Hematopoietic multipotent progenitor cell treated with erythropoietin and hydrocortisone succinate and interleukin-3 and kit ligand, for 6 days (in vitro differentiated cells): ENCODE measurements at places on chromosomes 2 and 18.
A peak's percentile ranks its signal among the peaks of the same experiment; 100 is the strongest.

DNA sequence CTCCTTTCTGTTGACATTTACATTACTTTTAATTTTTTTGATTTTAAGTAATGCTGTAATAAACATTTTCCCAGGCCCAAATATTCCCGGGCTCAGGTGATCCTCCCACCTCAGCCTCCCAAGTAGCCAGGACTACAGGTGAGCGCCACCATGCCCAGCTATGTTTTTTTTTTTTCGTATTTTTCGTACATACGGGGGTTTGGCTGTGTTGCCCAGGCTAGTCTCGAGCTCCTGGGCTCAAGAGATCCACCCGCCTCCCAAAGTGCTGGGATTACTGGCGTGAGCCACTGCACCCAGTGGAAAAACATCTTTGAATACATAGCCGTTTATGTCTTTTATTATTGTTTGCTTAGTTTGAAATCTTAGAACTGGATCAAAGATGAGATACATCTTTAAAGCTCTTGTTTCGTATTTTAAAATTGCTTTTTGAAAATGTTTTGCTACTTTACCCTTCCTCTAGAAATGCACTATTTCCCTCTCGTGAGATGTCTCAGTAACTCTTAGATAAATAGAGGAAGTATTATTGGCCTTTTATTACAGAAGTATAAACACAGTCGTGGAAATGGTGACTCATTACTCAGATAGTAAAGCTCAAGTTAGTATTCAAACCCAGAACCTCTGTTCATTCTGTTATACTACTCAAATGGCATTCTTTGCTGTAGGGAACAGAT lies 2.4 kb downstream of the SMCHD1 start:
- peak; percentile 89 for DNase-seq

DNA sequence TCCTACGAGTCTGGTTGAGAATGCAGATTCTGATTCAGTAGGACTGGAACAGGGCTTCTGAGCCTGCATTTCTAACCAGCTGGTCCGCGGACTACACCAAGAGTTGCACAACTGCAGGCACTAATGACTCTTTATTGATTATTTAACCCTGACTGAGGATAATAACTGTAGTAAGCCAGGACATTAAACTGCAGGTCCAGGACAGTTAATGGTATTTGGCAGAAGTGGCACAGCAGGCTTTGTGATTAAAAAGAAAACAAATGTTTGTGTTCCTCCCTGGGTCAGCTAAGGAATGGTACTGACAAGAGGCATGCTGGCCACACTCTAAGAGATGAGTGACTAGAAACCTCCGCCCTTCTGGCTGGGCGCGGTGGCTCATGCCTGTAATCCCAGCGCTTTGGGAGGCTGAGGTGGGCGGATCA lies 59.4 kb downstream of the ALPK2 start:
- no peak for DNase-seq

DNA sequence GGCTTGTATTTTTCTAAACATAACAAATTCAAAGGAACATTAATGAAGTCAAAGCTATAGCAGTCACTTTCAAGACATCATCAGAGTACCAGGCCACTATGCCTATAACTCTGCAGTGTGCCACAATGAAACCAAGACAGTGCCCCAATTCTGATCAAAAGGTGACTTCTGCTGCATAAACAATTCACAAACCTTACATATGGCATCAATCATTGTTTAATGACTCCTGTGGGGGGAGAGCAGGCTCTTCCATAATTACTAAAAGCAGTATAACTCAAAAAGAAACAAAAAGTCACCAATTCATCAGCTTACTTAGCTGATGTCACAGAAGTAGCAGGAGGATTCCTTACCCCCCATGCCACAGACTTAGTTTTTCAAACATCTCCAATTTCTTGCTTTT lies 15.5 kb downstream of the LPIN2 start:
- no peak for DNase-seq

- peak; percentile 81 for DNase-seq
Measured at GRCh38 chr2:238158509-238159070, at the start of gene ERFE. Gene ERFE (plus strand): TSS chr2:238158970. CDS start chr2:238159008, 38 bp downstream.

GRCh38 chr2:123095219-123095835 lies 929.8 kb upstream of the CNTNAP5 start:
- peak; percentile 41 for DNase-seq

DNA sequence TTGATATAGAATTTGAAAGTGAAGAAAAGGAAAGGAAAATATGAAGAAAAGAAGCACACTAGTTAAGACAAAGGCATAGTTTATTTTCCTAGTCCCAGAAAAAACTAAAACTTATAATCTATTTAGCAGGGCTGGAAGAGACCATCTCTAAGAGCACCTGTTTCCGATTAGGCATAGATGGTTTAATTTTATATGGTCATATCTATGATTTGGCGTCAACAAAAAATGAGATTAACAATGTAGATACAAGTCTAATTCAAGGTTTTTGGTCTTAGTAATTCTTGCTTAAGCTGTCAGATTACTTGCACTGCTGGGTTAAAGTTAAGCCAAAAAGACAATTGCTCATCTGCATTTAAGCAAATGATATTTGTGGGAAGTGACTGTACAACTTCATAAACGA lies 502.5 kb upstream of the FSHR start:
- no peak for DNase-seq

- peak; percentile 62 for DNase-seq
Measured at GRCh38 chr2:144518748-144519596, 947 bp downstream of the ZEB2 start.

DNA sequence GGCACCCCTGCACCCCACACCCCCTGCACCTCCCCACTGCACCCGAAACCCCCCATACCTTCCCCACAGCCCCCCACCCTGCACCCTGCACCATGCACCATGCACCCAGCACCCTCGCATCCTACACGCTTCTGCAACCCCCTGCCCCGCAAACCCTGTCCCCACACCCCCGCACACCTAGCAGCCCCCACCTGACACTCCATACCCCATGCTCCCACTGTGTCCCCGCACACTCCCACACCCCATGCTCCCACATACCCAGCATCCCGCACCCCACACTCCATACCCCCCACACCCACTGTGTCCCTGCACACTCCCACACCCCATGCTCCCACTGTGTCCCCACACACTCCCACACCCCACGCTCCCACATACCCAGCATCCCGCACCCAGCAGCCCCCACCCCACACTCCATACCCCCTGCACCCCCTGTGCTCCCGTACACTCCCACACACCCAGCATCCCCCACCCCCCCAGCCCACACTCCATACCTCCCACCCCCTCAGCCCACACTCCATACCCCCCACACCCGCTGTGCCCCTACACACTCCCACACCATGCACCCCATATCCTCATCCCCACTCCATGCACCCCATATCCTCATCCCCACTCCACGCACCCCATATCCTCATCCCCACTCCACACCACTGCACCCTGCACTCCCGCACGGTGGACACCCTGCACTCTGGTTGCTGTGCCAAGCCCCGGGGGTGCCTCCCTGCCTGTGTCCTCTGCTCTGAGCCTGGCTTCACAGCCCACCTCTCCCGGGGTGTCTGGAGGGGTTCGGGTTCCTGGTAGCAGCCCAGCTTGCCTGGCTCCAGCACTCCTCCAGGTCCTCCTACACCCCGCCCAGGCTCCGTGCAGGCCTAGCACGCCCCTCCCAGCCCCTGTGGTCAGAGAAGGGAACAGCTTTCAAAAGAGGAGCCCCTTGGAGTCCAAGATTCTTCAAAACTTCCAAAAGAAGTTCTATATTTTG lies 93.9 kb upstream of the CTDP1 start:
- peak; percentile 55 for DNase-seq

GRCh38 chr2:59176737-59177136 lies 935.6 kb upstream of the FANCL start:
- DNase-seq = peak; percentile 70

GRCh38 chr2:43031471-43032212 lies 194.8 kb downstream of the ZFP36L2 start:
- DNase-seq = no peak

- DNase-seq = no peak
Measured at GRCh38 chr18:43887491-43887890, 610.2 kb upstream of the SYT4 start.

DNA sequence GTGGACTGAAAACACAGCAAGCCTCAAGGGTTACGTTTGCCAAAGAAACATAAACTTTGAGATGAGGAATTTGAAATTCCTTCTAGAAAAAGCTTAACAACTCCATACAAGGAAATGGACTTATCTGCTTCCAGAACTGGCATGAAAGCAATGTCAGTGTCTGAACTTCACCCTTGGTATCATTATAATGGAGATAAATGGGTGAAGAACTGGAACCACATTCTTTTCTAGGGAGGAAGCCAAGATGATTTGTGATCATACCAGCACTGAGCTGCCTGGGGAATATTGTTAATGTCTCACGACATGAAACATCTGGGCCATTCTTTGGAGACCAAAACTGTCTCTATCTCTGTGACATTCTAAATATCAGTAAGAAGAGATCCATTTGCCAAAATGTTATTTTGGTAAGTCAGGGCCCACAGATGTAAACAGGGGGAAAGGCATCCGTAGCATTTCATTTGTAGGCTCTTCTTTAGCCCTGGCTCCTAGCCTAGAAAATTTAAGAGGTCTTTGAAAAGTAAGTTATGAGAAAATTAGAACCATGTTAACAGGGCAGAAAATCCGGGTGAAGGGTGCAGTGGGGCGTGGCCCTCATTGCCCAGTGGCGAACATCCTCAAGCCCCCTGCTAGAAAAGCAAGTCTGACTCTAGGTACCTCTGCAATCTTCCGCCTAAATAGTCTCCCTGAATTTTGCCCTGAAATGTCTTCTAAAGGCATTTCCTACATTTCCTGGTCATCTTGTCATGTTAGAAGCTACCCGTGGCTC lies 295.3 kb upstream of the EPAS1 start:
- no peak for DNase-seq

GRCh38 chr2:200318940-200319435 lies 12.5 kb downstream of the SPATS2L start:
- DNase-seq = no peak

DNA sequence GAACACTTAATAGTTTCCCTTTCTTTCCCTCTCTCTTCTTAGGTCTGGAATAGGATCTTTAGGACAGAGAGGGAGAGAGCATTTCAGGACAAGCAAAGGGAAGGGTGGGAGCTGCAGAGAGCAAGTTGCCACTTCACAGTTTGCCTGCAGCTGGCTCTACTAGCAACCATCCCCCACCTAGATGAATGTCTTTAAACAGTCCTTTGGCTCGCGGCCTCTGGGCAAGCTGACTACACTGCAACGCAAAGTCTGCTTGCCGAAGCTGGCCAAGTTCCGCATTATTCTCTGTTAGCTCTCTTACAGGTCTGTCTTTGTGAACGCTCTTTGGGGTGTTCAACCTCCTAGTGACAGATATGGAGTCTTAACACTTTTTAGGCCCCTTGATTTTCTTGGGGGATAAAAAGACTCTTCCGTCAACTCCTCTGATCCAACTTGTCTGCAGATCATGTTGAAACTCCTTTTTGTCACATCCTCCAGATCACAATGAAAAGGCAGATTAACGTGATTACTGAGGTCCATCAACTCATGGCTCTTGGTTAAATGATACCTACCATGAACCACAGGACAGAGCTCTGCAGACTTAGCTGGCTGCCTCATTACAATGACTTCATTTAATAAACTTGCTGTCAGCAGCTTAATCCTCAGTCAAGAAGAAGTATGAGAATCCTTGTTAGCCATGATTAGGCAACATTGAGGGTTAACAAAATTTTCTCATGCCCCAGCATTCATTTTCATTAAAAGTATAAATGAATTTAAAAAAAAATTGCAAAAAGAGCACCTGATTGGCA lies 74.6 kb downstream of the SLC4A3 start:
- DNase-seq = no peak

- DNase-seq = peak; percentile 76
Measured at GRCh38 chr2:102848366-102848839, 86.6 kb downstream of the TMEM182 start.

DNA sequence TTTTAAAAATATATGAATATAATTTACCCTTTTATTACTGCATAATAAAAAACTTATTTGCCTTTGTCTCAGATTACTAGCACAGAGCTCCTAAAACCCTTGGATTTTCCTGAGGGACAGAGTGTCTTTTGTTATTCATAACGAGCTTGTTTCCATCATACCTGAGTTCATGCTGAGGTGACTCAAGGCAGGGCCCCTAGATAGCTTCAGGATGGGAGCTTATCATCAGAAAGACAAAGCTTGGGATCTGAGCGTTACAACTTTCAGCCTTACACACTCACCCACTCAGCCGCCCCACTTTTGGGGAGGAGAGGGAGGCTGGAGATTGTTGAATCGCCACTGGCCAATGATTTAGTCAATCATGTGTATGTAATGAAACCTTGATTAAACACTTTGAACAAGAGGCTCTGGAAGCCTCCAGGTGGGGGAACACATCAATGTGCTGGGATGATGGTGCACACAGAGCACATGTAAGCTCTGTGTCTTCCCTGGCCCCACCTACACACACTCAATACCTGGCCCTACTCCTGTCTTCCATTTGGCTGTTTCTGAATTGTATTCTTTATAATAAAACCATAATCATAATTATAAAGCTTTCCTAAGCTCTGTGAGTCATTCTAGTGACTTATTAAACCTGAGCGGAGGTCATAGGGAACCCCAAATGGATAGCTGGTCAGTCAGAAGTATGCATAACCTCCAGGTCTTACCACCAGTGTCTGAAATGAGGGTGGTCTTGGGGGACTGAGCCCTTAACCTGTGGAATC lies 28.5 kb upstream of the DNAH7 start:
- no peak for DNase-seq

DNA sequence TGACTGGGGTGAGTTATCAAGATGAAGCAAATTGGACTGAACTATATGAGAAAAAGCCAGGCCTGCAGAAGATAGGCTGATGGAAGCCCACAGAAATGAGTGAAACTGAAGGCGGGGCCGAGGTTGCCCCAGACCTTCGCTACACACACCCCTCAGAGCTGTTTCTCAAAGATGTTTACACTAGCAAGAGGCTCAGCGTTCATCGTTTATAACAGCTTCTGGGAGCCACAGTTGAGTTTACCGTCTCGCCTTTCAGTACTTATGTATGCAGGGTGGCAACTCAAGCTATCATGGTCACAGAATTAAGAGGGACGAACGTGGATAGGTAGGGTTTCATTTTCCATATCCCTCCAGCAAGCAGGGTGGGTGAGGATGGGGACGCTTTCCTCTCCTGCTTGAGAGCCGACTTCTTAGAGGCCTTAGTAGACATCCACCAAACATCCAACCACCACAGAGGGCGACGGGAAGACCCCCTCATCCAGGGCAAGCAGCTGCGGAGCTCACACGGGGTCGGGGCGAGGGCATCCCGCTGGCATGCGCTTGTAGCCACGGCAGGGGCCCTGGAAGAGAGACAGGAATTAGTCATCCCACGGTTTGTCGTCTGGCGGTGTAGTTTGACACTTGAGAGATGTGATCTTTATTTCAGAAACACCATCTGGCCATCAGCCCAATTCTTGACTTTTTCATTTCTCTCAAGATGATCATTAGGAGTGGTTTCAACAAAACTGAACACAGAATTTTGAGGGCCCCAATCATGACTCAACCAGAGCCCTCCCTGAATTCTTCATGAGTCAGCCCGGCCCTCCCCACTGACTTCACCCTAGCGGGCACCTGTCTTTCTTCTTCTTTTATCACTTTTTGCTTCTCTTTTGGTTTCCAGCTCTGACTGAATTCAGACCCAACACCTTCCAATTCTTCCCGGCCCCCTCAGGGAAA lies 109.1 kb upstream of the CTDP1 start:
- no peak for DNase-seq
